Type B pancreatic cell (in vitro differentiated cells): ENCODE measurements at places on chromosomes 13 and 19. TPM values are rescaled to one million over a fixed set of nuclear protein-coding genes. Genes with fewer than 3 reads are reported as not detected.

- DNase-seq = no peak
Measured at GRCh38 chr13:27834095-27834494, 41.8 kb downstream of the GSX1 start.

Gene PEAK3
- total RNA-seq = 0.10 TPM in 1 of 2 replicates, not detected in the other

Gene TIMM44
- total RNA-seq = 73.7 and 80.4 TPM in 2 replicates

DNA sequence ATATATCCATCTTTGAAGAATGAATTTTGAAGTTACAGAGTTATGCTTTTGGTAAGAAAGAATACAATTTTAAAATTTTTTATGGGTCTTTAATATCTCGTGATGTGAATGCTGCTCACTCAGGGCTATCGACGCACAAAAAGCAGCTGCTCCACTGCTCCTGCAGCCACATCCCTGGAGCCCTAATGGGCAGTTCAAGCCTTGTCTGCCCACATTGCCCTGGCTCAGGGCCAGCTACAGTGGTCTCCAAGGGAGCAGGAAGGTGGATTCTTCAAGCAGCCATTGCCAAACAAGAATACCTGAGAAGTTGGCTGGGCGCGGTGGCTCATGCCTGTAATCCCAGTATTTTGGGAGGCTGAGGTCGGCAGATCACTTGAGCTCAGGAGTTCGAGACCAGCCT is 85.8 kb downstream of the IPO5 start:
- DNase-seq = no peak

DNA sequence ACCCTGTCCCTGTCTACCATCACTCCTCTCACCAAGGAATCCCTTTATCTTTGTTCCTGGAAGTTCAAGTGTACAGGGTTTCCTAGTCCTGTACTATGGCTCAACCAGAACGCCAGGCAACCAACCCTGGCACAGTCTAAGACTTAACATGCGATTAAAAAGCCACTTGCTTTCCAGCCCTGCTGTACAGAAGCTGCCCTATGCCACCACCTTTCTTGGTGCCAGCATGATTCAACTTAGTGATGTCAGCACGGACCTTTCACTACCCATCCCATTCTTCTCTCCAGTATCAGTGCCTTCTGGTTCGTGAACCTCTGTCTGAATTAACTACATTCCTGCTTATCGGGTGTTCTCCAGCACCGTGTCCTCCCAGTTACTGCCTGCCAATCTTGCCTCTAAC is 151.1 kb downstream of the KLF12 start:
- DNase-seq = no peak

Gene THAP8
- 4.9 and 6.4 TPM in 2 replicates for total RNA-seq

DNA sequence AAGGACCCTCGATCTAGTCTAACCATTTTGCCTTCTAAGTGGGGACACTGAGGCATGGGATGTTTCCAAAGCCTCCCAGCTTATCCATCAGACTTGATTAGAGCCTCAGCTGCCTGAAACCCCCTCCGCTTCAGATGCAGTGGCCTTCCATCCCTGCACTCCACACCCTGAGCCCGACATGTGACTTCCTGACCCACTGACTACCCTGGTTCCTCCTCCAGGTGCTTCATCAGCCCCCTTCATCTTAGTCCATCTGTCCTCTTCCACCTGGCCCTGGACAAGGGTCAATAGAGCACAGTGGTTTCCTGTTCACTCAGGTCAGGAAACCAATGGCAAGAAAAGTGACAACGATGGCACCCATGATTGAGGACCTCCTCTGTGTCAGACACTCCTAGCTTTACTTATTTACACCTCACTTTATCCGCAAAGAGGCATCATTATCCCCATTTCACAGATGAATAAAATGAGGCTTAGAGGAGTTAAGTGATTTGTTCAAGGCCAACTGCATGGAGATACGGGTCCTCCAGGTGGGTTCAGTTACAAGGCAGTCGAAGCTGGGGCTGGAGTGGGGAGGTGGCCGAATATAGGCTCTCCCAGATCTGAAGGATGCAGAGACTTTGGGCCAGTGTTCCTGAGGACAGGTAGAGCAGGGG is 81.6 kb upstream of the TM9SF2 start:
- DNase-seq = no peak

DNA sequence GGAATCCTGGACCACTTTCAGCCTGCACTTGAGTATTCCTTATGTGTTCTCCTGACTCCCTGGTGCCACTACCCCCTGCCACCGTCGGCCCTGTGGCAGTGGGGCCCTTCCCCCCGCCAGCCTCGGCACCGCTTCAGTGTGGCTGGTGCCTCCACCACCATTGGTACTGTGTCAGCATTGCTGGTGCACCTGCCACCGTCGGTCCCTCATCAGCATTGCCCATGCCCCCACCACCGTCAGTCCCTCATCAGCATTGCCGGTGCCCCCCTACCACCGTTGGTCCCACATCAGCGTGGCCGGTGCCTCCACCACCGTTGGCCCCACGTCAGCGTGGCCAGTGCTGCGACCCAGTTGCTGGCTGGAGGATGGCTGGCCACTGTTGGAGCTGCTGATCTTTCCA is 228.5 kb downstream of the TM9SF2 start:
- no peak for DNase-seq

GRCh38 chr13:78816154-78816553 is 157.2 kb upstream of the OBI1 start:
- DNase-seq = no peak
